ENCODE measurements at places on chromosomes 4 and X. TPM values are rescaled to one million over a fixed set of nuclear protein-coding genes. Genes with fewer than 3 reads are reported as not detected.
A peak's percentile ranks its signal among the peaks of the same experiment; 100 is the strongest.

- H3K4me3 ChIP-seq = no peak overlapping the region
- DNase-seq = no peak
- no peaks in the 10 kb centered on the region for H3K36me3 ChIP-seq
These were observed 219.5 kb downstream of the HS6ST2 start for GRCh38 chrX:132738951-132739350.

- no peaks in the 10 kb centered on the region for H3K36me3 ChIP-seq
- H3K27me3 ChIP-seq = peaks cover 27% of the 10 kb centered on the region
- H3K4me1 ChIP-seq = no peaks in the 10 kb centered on the region
- H3K4me3 ChIP-seq = peak overlapping the region; percentile 80
- peak; percentile 65 for DNase-seq
These were observed 837 bp downstream of the DCHS2 start for GRCh38 chr4:154490583-154491340.

GRCh38 chr4:137644201-137644600 is 111.9 kb upstream of the PCDH18 start:
- H3K36me3 ChIP-seq = no peaks in the 10 kb centered on the region
- no peak for DNase-seq
- no peak overlapping the region for H3K27ac ChIP-seq
- H3K27me3 ChIP-seq = no peaks in the 10 kb centered on the region

DNA sequence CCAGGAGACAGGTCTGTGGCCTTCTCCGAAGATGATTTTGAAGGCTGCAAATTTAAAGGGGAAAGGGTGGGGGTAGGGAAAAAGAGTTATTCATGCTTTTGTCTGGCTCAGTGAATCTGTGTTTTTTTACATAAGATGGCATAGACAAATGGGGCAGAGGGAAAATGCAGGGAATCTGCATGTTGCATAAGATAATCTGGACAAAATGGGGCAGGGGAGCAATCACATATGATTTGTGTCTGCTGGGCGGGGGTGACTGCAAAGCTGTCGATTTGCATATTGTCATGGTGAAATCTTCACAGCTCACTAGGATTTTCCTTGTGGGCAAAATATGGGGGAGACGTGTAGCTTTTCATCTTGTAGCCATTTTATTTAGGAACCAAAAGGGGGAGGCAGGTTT is 29.4 kb upstream of the GYG2 start:
- peak overlapping the region; percentile 97 for H3K27ac ChIP-seq
- H3K4me3 ChIP-seq = peak overlapping the region; percentile 40
- no peaks in the 10 kb centered on the region for H3K36me3 ChIP-seq
- H3K4me1 ChIP-seq = peaks cover 3% of the 10 kb centered on the region
- DNase-seq = no peak

GRCh38 chr4:94413085-94413840 is 38.5 kb upstream of the PDLIM5 start:
- H3K4me1 ChIP-seq = no peaks in the 10 kb centered on the region
- no peak overlapping the region for H3K27ac ChIP-seq
- no peak for DNase-seq
- H3K4me3 ChIP-seq = no peak overlapping the region
- no peaks in the 10 kb centered on the region for H3K36me3 ChIP-seq
- no peaks in the 10 kb centered on the region for H3K27me3 ChIP-seq

- no peak overlapping the region for H3K4me3 ChIP-seq
- H3K27ac ChIP-seq = no peak overlapping the region
- H3K27me3 ChIP-seq = peaks cover 86% of the 10 kb centered on the region
- no peak for DNase-seq
- no peaks in the 10 kb centered on the region for H3K4me1 ChIP-seq
These were observed 7.0 kb upstream of the LETM1 start for GRCh38 chr4:1862961-1863296.

DNA sequence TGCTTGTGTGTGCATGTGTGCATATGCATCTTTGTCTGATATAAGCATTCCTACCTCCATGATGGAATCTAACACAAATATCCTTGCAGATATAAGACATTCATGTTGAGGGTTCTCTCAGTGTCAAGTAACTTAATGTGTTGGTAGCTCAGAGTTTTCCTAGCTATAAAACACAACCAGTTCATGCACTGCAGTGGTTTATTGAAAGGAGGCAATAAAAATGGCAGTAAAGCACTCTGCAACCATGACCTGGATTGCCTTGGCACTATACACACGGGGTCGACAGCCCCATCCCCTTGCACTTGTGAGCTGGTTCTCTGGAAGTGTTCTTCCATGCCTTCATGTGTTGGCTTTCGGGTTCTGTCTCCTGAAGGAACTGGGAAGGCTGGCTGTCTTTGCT is 38.9 kb downstream of the GPC4 start:
- peaks cover 12% of the 10 kb centered on the region for H3K36me3 ChIP-seq
- H3K4me1 ChIP-seq = peaks cover 17% of the 10 kb centered on the region
- H3K4me3 ChIP-seq = no peak overlapping the region

CT47A7 gene
- total RNA-seq = not detected
